ENCODE measurements at places on chromosomes 11 and 22.

- DNase-seq, result no peak
Measured at GRCh38 chr11:130865091-130865773, 51.0 kb downstream of the SNX19 start.

GRCh38 chr11:17734418-17734911 is at the start of gene KCNC1:
Gene KCNC1 (plus strand): TSS chr11:17734781. CDS start chr11:17736003, 1,222 bp downstream.
- peak; percentile 43 for DNase-seq

- no peak for DNase-seq
Measured at GRCh38 chr11:68411501-68411991, 49.0 kb upstream of the PPP6R3 start.

DNA sequence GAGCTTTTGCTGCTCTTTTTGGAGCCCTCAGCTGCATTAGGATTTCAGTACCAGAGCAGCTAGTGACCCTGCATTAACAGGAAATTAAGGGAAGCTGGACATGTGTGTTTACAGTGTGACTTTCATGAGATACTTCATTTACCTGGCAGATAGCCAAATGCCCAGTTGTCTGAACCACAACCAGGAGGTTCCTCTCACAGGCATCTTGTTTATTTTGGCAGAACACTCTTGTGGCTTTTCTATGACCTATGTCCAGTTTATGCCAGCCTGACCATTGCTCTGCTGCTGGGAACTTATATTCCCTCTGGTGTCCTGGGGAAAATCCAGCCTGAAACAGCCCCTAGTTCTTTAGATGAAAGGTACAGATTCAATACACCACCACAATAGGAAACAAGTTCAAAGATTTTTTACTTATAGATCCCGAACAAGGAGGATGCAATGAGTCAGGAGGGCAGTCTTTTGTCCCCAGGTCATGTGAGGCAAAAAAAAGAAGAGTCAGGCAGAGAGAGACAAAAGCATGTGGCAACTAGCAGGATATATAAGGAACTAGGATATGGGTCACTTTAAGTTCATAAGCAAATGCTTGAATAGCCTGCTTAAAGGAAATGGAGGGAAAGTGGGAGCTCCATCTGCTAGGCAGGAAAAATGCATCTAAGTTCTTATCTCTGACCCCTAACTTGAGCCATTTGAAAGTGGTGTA is 379.3 kb downstream of the INSC start:
- DNase-seq, result peak; percentile 92

- DNase-seq, result peak; percentile 69
Measured at GRCh38 chr11:67996622-67997474, 7.0 kb downstream of the UNC93B1 start.

- no peak for DNase-seq
Measured at GRCh38 chr22:19772422-19772672, 11.8 kb downstream of the TBX1 start.

GRCh38 chr11:7353100-7353499 is 101.4 kb downstream of the SYT9 start:
- no peak for DNase-seq

DNA sequence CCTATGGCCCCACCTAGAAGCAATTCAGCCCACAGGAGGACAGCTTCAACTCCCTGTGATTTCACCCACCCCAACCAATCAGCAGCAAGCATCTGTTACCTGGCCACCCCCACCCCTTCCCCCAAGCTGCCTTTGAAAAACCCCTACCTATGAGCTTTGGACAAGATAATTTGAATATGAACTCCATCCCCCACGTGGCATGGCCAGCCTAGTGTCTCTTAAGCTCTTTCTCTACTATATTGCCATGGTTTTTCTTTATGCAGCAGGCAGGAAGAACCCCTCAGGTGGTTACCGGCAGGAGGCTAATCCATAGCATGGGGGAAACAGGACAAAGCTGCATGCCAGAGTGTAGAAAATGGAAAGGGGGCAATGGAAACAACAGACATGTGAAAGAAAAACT is 29.0 kb downstream of the CTSC start:
- no peak for DNase-seq
